ENCODE measurements at places on chromosomes 6 and 20.
A peak's percentile ranks its signal among the peaks of the same experiment; 100 is the strongest.

GRCh38 chr6:35634316-35634715 lies 54.4 kb downstream of the FKBP5 start:
- no peak for DNase-seq

- no peak for DNase-seq
Measured at GRCh38 chr20:60031107-60031506, 72.9 kb downstream of the CDH26 start.

DNA sequence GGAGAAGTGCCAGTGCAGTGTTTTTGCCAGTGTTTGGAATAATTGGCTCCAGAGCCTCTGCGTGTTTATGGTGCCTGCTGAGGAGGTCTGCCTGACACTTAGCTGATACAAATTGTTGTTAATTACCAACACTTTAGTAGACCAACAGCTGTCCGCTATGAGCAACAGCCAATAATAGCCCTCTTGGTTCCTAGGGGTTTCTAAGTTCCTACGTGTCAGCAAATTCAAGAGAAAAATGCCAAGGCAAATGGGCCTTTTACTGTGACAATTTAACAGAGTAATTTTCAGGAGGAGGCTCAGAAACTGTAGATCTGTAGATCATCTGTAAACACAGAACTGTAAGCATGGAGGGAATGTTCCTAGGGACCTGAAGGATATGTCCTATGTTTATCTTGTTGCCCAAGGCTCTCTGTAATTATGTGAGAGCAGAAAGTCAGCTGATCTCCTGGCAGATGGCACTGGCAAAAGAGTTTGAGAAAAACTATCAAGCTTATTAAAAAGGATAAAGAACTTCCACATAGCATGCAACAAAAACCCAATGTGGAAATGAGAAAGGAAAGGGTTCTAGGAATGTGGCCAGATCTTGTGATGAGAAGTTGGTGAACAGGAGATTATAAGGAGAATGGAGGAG lies 157.7 kb downstream of the GJA1 start:
- DNase-seq: no peak

- DNase-seq: no peak
Measured at GRCh38 chr6:137202078-137202477, 17.1 kb downstream of the IFNGR1 start.

GRCh38 chr20:11852811-11853210 lies 64.9 kb upstream of the BTBD3 start:
- no peak for DNase-seq

GRCh38 chr6:43915986-43916923 lies 146.2 kb downstream of the VEGFA start:
- no peak for DNase-seq

DNA sequence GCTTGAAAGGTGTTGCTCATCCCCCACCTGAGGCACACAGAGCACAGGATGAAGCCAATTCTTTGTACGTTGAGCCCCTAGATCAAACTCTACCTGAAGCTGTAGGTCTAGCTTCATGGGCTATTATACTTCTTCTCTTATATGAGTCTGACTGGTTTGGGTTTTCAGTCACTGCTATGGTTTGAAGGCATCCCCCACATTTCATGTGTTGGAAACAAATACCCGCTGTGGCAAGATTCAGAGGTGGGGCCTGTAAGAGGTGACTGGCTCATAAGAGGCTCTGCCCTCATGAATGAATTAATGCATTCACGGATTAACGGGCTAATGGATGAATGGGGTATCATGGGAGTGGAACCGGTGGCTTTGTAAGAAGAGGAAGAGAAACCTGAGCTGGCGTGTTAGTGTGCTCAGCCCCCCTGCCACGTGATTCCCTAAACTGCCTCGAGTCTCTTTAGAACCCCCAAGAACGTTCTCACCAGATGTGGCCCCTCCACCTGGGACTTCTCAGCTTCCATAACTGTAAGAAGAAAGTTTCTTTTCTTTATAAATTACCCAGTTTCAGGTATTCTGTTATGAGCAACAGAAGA lies 39.2 kb downstream of the PREX1 start:
- DNase-seq: no peak

DNA sequence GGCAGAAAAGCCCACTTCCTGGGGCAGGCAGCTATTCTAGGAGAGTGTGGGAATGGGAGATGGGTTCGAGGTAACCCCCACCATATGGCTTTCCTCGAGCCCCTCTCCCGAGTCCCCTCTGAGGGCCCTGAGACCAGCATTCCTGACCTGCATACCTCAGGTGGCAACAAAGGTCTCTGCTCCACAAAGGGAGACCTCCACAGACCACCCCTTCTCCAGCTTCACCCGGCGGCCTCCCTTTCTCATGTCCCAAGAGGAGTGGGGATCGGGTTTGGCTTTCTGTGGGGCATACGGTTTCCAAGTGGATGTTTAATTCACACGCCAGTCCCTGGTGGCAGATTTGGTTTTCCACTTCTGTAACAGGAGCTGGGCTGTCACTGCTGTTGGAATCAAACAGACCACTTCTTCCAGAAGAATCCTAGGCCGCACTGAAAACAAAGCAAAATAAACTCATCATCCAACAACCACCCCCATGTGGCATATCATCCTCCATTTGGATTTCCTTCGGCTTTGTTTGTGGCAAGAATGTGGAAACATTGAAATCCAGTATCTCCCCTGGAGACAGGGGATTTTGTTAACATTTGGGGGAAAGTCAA lies 83.2 kb downstream of the DLL1 start:
- DNase-seq: no peak

DNA sequence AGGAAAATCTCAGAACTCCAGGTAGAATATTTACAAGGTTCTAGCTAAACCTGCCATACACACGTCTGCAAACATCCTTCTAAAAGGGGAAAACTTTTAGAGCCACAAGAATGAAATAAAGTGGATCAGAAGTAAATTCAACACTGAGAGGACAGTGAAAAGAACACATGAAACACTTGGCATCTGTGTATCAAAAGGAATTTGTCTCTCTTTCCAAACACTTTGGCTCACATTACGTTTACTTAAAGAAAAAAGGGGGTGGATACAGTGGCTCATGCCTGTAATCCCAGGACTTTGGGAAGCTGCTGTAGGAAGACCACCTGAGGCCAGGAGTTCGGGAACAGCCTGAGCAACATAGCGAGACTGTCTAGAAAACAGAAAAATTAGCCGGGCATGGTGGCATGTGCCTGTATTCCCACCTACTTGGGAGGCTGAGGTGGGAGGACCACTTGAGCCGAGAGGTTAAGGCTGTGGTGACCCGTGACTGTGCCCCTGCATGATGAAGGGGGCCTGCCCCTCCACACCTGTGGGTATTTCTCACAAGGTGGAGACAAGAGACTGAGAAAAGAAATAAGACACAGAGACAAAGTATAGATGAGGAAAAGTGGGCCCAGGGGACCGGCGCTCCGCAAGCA lies 35.4 kb downstream of the NINL start:
- no peak for DNase-seq

- no peak for DNase-seq
Measured at GRCh38 chr6:11804701-11805100, 26.1 kb upstream of the ADTRP start.

- DNase-seq: no peak
Measured at GRCh38 chr20:44411757-44412401, 56.4 kb downstream of the HNF4A start.

DNA sequence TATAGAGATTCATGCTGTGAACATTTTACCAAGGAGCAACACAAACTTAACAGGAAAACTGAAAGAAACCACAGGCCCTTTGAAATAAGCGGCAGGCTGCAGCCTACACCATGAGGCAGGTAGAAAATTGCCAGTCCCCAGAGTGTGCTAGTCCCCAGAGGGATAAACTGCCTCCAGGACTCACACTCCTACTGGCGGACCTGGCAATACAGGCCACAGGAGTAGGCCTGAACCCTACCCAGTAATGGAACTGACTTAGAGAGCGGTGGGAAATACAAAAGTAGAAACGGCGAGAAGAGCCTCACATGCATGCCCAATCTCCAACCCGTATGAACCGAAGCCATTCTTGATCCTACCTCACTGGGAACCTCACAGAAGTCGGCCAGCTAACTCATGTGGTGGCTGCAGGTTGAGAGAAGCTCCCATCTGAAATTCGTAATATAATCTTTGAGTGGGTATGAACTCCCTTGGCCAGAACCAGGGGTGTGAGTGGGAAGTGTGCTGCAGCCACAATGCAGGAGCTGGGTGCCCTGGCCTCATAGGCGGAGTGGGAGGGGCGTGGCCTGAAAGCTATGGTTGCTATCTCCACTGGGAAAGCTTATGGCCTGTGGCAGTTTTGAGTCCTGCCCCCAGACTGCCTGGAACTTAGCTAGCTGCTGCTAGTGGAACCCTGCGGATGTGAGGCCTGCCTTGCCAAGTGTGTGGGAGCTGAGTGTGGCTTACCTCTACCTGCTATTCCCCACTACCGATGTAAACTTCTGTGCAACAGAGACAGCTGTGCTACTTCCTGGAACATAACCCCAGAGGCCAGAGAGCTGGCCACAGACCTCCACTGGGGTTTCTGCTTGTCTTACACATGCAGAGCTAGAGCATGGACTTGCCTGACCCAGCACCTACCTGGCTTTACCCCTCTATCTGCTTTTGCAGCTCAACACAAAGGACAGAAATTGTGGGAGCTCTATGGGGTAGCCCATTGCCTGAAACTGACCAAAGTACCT lies 146.5 kb upstream of the COL21A1 start:
- DNase-seq: no peak

- DNase-seq: no peak
Measured at GRCh38 chr6:138774370-138774769, 801 bp downstream of the CCDC28A start.

DNA sequence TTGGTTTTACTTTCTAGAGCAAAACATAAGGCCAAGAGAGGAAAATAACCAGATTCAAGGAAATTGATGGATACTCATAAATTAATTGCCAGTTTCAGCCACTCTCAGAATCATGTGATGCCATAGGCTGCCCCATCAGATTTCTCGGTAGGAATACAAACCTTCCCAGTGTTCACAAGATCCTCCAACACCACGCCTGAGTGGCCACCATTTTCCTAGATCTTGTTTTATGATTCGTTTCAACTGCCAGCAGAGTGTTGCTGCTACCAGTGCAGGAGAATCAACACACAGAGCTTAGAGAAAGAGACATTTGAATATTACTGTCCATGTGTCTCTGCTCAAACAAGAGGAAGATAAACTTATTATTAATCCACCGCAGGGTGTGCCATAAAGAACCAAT lies 434.2 kb upstream of the CDH4 start:
- DNase-seq: no peak

- DNase-seq: no peak
Measured at GRCh38 chr6:99390896-99391295, 3.1 kb downstream of the COQ3 start.

GRCh38 chr6:151101816-151102694 lies 137.7 kb upstream of the AKAP12 start:
- no peak for DNase-seq

GRCh38 chr20:33232486-33233072 lies 3.2 kb upstream of the BPIFA1 start:
- no peak for DNase-seq

GRCh38 chr6:28523241-28523622 lies 2.4 kb upstream of the GPX5 start:
- no peak for DNase-seq

DNA sequence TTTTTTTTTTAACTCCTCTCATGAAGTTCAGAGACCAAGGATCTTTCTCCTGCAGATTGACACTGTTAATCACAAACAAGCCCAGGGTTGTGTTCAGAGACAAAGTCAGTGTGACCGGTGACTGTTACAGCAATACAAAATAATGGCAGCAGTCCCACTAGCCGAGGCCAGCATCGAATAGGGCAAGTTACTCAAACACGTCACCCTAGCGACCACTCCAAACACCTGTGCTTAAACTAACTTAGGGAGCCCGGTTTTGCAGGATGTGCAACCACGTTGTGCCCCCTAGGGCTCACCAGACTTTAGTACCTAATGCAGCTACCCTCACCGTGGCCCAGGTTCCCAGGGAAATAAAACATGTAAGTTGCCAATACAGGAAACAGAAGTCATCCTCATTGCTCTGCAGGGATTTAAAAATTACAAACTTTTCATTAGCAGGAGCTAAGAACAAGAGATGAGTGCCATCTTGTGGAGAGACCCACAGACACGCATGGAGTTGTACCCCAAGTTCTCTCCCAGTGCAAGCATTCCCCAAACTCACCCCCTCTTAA lies 38.1 kb downstream of the FAM50B start:
- no peak for DNase-seq

DNA sequence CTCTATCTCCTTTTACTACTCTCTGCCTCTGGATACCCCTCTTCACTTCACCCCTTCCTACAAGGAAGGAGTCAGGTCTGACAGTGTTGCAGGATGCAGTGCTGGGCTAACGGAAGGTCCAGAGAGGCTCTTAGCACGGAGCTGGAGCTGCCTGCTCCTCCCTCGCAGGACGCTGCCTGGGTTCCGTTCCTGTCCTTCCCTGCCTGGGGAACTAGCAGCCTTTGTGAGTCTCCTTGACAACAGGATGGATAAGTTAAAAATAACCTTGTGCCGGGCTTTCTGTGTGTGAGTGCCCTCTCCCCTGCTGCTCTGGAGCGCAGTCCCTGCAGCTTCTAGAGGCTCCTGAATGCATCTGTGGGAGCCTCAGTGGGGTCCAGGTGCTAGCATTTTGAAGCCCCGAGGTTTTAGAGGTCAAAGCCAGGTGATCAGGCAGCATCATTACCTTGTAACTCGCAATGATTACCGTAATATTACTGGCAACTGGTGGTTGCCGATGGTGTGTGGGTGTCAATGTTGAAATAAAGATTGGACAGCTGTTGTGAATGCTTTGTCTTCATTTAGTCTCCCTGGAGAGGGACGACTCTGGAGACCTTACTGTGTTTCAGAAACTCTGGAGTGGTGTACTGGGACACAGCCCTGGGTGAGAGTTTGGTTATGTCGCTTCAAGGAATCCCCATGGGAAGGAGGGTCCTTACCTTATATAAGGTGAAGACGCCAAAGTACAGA lies 44.4 kb downstream of the CDS2 start:
- DNase-seq: peak; percentile 7

DNA sequence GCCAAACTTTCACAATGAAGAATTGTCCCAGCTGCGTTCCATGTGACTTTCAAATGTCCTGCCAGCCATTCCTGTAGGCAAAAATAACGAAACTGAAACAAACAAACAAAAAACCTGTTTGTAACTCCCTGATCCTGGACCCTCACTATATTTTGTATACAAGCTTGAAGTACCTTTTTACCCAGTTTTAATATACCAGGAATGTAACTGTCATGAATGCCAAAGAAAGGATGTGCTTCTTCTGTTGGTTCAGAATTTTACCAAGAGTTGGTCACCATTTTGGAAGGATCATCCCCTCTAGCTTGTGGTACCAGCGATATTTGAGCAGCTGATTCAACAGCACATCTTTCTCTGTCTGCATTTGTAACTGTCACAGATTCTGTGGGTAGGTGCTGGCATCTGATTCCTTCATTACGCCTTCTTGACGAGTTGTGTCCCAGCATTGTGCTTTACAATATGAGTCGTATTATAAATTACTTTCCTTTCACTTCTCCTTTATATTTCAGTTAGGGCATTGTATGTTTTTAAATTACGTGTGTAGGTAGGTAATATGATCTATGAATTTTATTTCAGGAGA lies 93.9 kb downstream of the DLGAP4 start:
- no peak for DNase-seq

Measured in NCI-H1694 treated with DMSO at 0.1 percent for 48 hours (cell line).